ENCODE measurements at places on chromosomes 12 and 14.
A peak's percentile ranks its signal among the peaks of the same experiment; 100 is the strongest.

DNA sequence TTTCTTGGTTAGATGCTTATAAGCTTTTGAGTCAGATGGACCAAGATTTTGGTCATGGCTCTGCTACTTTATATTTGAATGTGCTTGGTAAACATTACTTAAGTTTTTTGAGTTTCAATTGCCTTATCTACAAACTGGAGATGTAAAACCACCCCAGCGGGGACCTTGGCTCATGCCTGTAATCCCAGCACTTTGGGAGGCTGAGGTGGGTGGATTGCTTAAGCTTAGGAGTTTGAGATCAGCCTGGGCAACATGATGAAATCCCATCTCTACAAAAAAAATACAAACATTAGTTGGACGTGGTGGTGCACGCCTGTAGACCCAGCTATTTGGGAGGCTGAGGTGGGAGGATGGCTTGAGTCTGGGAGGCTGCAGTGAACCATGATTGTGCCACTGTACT lies 11.2 kb downstream of the NECAP1 start:
- no peak for DNase-seq

DNA sequence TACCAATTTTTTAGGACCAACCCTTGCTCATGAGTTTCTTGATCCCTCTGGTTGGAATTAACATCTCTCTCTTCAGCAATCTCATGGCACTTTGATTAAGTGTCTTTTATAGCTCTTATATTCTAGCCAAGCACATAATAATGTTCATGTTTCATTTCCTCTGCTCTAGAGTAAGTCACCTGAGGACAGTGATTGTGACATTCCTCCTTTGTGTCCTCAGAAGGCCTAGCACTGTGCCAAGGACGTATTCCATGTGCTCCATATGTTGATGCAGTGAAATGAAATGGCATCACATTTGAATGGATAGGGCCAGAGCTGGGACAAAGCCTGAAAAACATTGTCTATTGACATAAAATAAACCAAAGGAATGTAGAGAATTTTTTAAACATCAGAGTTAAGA lies 322.8 kb upstream of the PRICKLE1 start:
- no peak for DNase-seq

- no peak for DNase-seq
Observed at GRCh38 chr12:78420991-78421390, 443.6 kb upstream of the SYT1 start.

DNA sequence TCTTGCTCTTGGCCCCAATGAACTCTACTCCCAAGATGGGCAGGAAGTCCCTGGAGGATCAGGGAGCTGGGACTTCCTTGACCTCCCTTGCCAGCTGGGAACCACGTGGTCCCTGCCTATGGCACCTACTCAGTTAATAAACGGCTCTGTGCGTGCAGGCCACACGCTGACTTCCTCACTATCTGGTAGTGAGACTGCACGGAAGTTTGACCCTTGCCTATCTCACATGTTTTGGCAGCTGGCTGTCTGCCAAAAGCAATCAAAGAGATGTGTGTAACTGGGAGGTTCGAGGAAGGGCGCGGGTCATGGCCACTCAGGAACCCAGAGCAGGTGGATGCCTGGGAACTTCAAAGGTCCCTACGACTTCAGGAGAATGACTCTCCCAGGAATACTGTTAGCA lies 57.9 kb downstream of the RFLNA start:
- no peak for DNase-seq

DNA sequence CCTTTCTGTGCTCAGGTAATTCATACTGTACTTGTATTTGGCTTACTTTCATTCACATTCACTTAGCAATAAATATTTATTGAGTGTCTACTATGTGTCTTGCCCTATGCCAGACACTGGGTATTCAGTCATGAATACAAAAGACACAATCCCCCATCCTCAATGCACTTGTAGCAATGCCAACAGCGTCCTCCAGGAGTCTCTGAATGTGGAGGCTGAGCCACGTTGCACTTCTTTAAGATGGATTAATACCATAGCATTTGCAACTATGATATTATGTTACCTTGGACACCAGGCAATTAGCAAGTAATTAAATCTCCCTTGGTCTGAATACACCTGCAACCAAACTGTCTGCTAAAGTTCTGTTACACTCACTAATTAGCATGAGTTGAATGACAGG lies 58.8 kb downstream of the OTX2 start:
- DNase-seq = no peak

DNA sequence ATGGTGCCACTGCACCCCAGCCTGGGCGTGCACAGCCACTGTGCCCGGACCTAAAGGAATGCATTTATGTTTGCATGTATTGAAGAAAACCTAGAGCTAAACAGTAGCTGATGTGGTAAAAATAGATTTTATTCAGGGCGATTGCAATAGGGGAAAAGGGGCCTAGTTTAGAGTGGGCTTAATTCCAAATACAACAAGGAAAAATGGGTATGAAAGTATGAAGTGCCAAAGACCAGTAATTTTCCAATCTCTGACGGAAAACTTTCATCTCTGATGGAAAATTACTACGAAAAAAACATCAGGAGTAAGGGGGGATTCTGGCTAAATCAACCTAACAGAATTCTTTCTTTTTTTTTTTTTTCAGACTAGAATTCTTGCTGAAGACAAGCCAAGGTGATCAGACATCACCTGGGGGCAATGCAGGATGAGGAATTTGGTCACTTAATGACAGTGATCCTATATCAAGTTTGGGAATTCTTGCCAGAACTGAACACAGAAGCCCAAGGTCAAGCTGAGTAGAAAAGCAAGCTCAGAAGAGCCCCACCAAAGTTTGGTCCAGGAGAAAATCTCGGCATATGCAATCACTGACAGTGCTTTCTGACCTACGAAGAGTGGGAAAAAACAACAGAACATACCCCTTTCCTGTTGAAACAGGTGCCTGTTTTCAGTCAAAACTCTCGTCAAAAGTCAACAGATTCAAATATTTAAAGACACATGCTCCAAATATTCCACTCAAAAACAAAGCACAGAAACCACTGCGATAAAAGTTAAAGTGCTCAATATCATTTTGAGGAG lies 13.7 kb upstream of the APOBEC1 start:
- no peak for DNase-seq

DNA sequence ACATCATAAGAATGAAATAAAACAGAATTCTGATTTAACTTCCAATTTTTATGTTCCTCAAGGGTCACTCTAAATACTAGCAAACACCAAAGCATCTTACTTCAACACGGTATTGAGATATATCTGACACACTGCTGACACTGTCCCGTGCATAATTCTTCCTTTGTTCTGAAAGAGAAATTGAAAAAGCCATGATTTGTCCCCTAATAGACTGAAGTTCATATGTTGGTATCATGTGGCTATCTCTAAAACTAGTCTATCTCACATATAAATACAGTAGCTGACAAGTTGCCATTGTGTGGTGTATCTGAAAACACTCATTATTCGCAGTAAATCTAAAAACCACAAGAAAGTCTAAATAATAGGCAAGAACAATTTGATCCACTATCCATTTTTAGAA lies 118.4 kb downstream of the EPS8 start:
- DNase-seq = no peak

GRCh38 chr12:22533155-22533554 lies 11.2 kb downstream of the C2CD5 start:
- no peak for DNase-seq

- DNase-seq = no peak
Observed at GRCh38 chr12:124896461-124896860, 18.0 kb downstream of the UBC start.

DNA sequence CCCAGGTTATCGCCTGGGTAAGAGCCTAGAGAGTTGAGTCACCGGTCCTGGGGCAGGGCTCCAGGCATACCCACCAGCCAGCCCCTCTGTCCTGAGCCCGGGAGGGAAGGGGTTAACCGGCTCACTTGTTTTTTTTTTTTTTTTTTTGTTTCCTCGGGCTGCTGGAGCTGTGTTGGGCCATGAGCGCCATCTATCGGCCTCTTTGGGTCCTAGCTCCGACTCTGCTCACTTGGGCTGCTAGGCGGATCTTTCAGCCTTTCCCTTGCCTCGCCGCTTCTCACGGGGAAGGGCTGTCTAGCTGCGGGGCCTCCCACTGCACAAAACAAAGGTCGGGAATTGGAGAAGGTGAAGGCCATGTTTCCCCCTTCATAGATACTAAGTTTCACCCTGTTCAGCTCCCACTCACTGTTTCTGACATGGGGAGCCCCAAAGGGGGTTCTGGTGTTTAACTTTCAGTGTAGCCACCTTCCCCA lies 2.8 kb upstream of the SMUG1 start:
- peak; percentile 73 for DNase-seq

- DNase-seq = no peak
Observed at GRCh38 chr12:18811273-18811672, 73.4 kb downstream of the CAPZA3 start.

GRCh38 chr12:63457857-63458256 lies 210.4 kb downstream of the DPY19L2 start:
- DNase-seq = no peak

DNA sequence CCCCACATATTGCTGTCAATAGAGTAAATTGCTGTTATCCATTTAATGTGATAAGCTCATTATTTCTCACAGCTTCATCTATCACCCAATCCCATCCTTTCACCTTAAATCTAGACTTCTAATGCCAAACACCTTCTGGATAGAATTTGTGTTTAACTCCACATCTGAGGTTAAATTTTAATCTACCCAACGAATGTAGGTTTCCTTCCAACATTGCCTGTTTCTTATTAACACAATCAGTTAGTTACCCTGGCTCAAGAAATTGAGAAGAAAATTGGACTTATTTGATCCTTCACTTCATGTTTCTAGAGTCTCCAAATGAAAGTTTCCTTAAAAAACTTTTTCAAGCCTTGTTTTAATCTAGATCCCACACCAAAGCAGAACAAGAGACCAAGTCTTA lies 67.3 kb downstream of the PTPRO start:
- DNase-seq = no peak

DNA sequence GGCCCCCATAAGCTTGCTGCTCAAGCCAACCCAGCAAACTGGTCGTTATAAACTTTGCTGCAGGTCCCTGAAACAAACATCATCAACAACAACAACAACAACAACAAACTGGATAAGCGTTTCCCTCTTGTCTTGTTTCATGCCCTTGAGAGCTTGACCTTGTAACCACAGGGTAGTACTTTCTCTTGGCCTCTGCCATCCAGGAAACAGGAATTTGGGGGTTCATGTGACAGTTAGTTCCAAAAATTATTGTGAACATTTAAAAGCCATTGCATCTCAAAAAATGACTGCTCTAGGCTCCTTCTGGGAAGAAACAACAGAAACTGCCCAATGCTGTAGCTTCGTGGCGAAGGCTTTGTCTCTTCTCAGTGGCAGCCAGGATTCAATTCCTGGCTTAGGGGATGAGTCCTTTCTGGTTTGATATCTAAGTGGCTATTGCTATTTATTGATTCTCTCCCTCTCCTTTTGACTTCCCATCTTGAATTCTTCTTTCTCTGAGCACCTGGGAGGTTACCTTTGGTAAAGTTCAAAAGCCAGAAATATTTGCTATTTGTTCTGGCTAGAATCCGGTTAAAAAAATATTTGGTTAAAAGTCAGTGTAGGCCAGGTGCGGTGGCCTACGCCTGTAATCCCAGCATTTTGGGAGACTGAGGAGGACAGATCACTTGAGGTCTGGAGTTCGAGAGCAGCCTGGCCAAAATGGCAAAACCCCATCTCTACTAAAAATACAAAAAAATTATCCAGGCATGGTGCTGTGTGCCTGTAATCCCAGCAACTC lies 52.0 kb upstream of the CPM start:
- DNase-seq = no peak

DNA sequence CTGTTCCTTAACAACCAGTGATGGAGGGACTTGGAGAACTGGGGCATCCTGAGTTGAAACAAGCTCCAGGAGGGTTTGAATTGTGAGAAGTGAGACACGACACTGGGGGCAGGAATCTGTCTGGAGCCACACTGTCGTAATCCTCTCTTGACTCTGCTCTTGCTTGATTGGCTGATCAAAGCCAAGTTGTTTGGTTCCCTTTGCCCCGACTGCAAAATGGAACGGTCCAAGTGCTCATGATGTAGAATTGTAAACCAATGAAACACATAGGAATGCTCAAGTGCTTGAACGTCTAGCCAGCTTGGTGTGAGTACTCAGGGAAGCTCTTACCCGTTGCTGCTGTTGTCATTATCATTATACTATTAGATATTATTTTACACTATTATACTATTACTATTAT lies 98.1 kb downstream of the TMEM132C start:
- no peak for DNase-seq

DNA sequence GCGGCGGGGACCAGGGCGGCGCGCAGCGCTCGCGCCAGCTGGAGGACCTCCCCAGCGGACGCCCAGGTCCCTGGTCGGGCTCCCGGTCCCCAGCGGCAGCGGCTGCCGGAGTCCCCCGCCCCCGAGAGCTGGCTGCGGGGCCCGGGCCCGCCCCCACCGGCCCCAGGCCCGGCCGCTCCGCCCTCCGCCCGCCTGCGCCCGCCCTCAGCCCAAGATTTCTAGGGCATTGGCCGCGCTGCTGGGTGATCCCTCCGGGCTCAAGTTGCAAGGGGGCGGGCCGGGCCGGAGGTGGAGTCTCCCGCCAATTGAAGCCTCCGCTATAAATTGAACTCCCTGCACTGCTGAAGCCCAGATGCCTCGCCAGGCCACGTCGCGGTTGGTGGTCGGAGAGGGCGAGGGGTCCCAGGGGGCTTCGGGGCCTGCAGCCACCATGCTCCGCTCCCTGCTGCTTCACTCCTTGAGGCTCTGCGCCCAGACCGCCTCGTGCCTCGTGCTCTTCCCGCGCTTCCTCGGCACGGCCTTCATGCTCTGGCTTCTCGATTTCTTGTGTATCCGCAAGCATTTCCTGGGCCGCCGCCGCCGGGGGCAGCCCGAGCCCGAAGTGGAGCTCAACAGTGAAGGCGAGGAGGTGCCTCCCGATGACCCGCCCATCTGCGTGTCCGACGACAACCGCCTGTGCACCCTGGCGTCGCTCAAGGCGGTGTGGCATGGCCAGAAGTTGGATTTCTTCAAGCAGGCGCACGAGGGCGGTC lies at the start of gene DIO3:
DIO3 (plus strand) TSS at position 351 of the 752 bp plus-strand sequence.
- peak; percentile 56 for DNase-seq

DNA sequence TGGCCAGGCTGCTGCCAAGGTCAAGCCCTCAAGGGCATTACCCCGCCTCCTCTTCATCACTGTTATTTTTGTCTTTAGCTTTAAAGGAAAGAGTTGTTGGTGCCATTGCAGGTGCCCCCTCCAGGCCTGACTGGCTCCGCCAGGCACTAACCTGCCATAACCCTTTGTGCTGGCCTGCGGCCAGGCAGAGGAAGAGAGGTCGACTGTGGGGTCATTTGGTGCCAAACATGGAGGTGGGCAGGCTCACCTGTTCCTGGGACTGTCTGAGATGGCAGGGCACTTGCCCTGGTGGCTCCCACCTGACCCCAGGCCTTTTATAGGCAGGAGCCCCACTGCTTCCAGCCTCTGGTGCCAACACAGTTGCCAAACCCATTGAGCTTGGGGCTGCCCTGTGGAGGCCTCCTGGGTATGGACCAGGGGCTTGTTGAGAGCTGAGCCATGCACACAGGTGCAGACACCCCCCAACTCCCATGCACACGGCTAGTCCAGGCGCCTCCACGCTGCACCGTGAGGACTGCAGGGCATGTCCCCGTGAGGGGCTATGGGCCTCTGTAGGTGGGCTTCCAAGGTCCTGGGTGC lies 29.4 kb upstream of the PLD4 start:
- DNase-seq = no peak

GRCh38 chr12:15546102-15546701 lies 223.9 kb downstream of the PTPRO start:
- DNase-seq = no peak
